Activated T-helper 1 cell treated with anti-CD3 and anti-CD28 coated beads, Interleukin-2, amount 50 U/mL, for 16 hours (primary cell): ENCODE measurements at places on chromosomes 16 and 17.

DNA sequence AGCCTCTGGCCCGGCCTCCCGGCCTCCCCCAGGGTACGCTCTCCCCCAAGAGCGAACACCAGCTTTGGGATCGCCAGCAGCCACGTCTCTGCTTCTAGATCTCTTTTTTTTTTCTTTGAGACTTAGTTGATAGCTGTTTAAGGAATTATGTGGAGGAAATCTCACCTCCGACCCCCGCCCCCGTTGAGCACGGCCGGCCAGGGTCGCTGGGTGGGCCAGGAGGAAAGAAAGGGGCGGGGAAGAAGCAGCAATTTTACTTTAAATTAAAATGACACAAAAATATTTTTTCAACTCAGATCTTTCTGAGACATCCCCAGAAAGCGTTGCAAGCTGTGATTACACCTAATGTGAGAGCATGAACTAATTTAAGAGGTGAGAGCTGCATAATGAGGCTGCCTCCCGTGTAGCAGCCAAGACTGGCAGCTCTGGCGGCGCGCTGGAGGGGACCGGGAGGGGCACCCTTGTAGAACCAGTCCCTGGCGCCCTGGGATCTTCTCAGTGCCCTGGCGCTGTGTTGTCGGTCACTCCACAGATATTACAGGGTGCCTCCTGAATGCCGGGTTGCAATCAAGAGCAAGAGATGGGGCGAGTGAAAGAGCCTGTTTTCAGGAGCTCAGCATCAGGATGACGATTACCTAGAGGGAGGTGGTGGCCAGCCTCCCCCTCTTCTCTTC is 1.9 kb upstream of the CBLN1 start:
- no peak for DNase-seq

DNA sequence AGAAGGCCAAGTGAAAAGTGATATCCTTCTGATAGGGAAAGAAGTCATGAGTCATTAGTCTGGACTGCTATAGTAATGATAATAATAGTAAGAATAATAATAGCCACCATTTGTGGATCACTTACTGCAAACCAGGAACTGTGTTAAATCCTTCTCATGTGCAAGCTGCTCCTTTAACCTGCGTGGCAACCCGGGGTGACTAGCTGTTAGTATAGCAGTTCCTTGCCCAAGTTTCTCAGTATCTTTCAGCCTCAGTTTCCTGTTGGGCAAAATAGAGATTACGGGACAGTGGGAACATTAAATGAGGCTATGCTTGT is 129.5 kb downstream of the CDH13 start:
- no peak for DNase-seq

- DNase-seq = no peak
Observed at GRCh38 chr17:78379131-78379491, 662 bp downstream of the PGS1 start.

GRCh38 chr16:8996891-8997290 is 33.2 kb upstream of the USP7 start:
- DNase-seq = no peak

GRCh38 chr16:26493751-26494150 is 573.0 kb upstream of the C16orf82 start:
- no peak for DNase-seq

- DNase-seq = no peak
Observed at GRCh38 chr17:50396261-50397110, 837 bp downstream of the LRRC59 start.

DNA sequence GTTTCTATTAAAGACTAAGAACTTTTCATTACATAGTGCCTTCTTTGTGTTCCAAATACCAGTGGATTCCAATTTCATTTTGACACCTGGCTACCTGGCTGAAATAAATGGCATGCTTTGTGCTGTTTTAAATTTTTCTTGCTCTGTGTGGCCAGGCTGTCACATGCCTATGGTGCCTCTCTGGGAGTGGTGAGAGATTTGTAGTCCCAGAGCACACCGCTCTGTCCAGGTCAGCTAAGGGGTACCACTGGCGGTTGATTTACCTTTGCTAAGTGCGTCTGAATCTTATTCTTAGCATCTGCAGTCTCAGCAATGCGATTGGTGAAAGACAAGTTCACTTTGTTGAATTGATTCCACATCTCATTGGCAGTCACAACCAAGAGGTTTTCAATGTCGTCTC is 29.4 kb downstream of the TEKT3 start:
- no peak for DNase-seq

DNA sequence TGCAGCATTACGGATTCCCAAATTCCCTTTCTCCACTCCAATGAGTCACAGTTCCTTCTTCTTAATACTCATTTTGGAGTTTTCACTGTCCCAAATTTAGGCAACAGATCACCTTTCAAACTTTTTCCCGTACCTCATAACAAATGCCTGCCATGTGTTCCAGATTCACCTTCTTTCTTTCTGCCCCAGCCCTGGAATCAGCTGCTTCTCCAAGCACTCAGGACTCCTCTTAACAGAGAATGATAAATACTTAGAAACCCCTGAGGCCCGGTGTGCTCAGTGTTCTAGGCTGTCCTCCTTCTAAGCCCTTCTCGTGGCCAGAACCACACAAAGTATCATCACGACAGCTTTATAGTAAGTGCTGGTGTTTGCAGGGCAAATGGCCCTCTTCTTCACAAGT is 14.9 kb downstream of the CSNK1D start:
- no peak for DNase-seq

- DNase-seq = no peak
Observed at GRCh38 chr16:68506331-68507053, 32.6 kb upstream of the ZFP90 start.

DNA sequence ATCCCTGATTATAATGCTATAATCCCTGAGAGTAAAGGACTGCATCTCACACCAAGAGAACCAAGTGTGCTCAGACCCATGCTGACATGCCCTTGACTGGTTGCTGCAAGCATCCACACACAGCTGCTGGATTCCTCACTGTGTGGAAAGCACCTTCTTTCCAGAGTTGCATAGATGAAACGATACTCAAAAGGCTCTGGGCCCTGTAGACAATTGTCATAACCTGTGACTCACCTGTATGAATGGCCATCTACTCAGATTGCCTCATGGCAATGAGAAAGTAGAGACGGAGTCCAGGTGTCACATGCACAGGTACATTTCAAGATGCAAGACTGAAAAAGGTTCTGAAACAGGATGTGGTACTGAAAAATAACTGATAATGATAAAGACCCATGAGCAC is 58.1 kb downstream of the MPHOSPH6 start:
- no peak for DNase-seq

DNA sequence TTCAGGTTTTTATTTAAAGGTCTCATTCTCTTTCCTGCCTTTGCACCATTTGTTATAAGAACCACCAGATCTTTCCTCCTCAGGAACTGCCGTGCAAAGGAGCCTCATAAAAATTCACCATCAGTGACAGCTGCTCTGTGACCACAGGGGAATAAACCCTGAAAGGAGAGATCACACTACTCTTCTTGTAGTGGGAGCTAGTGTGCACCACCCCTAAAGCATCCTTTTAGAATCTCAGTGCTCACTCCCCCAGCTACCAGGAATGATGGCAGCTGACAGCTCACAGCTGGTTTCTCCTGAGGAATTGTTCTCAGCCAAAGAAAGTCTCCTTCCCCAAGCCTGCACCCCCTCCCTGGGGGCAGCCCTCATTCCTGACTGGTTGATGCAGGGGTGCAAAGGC is 18.7 kb downstream of the VAT1L start:
- DNase-seq = no peak
